ENCODE measurements at places on chromosomes 7 and 10.

GRCh38 chr7:77501192-77501515 is 35.9 kb upstream of the PTPN12 start:
- DNase-seq: no peak

GRCh38 chr7:75771224-75771623 is 787 bp downstream of the CCL26 start:
- no peak for DNase-seq

GRCh38 chr7:91230503-91230902 is 33.7 kb upstream of the FZD1 start:
- no peak for DNase-seq

GRCh38 chr7:30136743-30137485 is 2.1 kb downstream of the MTURN start:
- DNase-seq: no peak

GRCh38 chr10:34297541-34298345 is 517.4 kb downstream of the PARD3 start:
- DNase-seq: no peak

DNA sequence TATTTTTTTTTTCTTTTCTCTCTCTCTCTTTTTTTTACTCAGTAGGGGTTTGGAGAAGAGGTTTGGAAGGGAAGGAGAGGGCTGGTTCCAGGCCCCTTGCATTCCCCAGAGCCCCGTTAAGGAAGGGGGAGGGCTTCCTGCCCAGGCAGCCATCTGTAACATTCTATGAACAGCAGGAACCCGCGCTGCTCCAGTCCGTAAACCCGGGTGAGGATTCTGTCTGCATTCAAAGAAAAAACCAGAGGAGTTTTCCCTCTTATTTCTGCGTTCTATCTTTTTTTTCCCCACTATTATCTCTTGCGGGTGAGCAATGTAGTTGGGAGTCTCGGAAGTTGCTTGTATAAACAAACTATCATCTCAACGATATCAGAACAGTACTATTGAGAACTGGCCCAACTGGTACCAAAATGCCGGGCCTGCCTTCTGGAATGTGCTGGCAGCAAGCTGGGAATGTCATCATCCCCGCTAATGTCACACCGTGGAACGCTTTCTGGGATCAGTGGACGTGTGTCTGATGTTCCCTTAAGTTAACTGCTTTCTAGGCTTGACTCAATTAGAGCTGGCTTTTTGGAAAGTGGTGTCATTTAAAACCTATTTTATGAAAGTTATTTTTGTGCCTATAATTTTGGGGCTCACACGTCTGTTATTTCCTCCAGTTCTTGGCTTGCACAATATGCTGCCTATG is 153.1 kb upstream of the MEOX2 start:
- no peak for DNase-seq

- no peak for DNase-seq
Observed at GRCh38 chr10:63553473-63553872, 32.3 kb downstream of the REEP3 start.

DNA sequence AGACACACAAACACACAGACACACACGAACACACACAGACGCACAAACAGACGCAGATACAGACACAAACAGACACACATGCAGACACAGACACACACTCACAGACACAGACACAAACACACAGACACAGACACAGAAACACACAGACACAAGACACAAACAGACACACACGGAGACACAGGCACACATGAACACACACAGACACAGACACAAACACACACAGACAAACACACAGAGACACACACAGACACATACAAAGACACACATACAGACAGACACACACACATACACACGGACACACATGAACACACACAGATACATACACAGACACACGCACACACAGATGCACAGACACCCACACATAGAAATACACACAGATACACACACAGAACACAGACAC is 434.9 kb downstream of the DNAJB6 start:
- no peak for DNase-seq

DNA sequence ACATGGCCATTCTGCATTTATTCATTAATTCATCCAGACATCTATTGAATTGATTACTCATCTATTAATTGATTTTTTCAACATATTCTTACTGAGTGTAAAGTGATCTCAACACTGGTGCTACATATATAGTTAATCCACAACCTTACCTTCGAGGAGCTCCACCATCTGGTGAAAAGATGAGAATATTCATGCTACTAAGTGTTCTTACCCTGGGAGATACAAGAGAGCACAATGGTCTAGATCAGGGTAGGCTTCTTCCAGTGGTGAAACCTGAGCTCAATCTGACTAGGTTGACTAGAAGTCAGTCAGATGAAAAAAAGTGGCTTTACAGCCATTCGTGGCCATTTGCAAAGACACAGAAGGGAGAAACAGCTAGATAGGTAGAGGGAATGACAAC is 507.4 kb downstream of the ANKRD7 start:
- DNase-seq: no peak

DNA sequence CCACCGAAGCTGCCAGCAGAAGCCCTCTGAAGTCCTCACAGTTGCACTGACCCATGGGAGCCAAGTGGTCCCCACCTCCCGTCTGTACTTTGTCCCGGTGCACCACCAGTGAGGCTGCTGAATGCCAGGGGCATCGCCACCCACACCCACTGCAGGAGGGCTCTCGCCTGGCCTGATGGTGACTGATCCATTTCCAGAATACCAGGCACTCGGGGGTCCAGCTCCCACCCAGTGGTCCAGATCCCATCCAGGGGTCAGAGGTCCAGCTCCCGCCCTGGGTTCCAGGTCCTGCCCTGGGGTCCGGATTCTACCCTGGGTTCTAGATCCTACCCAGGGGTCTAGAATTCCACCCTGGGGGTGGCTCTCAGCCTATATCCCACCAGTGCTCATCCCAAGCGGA is 9.1 kb upstream of the JAKMIP3 start:
- DNase-seq: no peak

GRCh38 chr7:100444311-100445278 is 8.3 kb upstream of the PPP1R35 start:
- no peak for DNase-seq

DNA sequence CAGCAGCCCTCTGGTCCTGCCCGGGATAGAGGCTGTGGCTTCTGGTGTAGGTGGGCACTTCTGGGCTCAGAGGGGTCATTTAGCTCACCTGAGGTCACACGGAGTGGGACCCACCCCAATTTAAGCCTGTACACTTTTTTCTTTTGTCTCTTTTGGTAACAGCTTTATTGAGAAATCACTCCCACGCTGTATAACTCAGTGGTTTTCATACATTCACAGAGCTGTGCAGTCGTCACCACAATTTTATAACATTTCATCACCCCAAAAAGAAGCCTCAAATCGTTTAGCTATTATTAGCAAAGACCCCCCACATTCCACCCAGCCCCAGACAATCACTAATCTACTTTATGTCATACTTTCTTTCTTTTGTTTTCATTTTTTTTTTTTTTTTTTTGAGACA is 62.3 kb downstream of the LHPP start:
- DNase-seq: no peak

- DNase-seq: no peak
Observed at GRCh38 chr10:90148116-90148855, 446.9 kb downstream of the KIF20B start.

Data from esophagus squamous epithelium (tissue), 5 donors.